HepG2 (cell line): ENCODE measurements at places on chromosomes 5 and 9.
A peak's percentile ranks its signal among the peaks of the same experiment; 100 is the strongest.

GRCh38 chr5:173689171-173689736, 72.8 kb upstream of the BOD1 start:
- peak overlapping the region; percentile 68 for H3K27ac ChIP-seq
- peak; percentile 90 for DNase-seq
- H3K36me3 ChIP-seq: no peaks in the 10 kb centered on the region
- peak overlapping the region; percentile 74 for H3K4me3 ChIP-seq

DNA sequence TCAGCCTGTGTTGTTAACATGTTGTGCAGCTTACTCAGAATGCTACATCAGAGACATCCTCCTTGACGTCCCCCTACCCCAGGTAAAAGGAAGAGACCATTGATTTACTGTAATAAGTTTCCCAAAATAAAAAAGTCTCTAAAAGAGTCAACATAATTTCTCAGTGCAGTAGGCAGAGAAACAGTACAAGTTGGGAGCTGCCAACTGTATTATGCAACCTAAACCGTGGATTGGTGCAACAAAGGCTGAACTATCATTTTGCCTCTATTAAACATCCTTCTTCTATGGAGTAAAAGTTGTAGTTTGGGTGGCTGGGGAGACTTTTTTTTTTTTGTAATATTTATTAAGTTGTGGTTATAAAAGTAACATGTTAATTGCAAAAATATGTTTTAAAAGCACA, 208.0 kb downstream of the NR3C1 start:
- DNase-seq: no peak
- H3K27me3 ChIP-seq: no peaks in the 10 kb centered on the region
- no peak overlapping the region for H3K4me3 ChIP-seq
- H3K27ac ChIP-seq: no peak overlapping the region
- peaks cover 41% of the 10 kb centered on the region for H3K4me1 ChIP-seq
- no peaks in the 10 kb centered on the region for H3K36me3 ChIP-seq

DNA sequence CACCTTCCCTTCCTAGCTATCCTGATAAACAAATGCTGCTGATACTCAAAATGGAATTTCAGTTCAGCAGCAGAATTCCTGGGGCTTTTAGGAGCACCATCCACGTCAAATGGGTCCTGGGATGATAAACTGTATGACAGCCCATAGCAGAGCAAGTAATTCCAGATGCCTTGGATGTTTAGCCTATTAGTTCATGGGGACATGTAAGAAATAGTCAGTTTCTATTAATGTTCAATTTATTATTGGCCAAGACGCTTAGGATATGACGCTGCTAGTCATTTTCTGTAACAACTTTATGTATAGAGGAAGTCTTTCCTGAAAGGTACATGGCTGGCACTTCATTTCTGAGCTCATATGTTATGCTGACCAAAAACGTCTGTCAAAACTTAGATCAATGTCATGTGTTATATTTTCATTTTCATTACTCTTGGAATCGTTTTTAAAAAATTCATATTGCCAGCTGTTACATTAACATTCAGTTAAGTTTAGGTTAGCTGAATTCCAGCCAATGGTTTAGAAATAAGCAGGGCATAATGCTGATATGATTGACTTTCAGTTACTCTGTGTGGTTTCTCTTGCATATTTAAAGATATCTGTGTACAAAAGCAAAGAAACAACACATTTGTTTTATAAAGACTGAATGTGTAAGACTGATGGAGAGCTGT, 243.8 kb downstream of the CSNK1G3 start:
- no peaks in the 10 kb centered on the region for H3K36me3 ChIP-seq
- no peak overlapping the region for H3K4me3 ChIP-seq
- H3K4me1 ChIP-seq: no peaks in the 10 kb centered on the region
- DNase-seq: no peak
- no peaks in the 10 kb centered on the region for H3K27me3 ChIP-seq

DNA sequence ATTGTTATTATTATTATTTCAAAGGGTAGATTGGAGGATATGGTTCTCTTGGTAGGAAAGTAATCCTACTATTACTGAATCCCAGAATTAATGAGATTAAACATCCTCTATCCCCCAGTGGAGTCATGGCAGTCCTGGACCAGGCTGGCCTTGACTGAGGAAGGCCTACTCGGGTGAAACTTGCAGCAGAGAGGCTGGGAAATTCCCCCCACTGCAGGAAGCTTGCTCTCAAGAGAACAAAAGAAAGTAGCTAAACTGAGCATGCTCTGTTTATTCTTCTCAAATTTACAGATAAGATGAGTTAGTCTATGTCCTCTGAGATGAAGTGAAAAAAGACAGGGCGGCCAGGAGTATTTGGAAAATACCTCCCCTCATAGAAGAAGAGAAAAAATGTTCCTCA, 233.9 kb upstream of the RPS23 start:
- no peak for DNase-seq
- no peaks in the 10 kb centered on the region for H3K4me1 ChIP-seq
- H3K27ac ChIP-seq: no peak overlapping the region
- no peaks in the 10 kb centered on the region for H3K36me3 ChIP-seq
- no peak overlapping the region for H3K4me3 ChIP-seq

DNA sequence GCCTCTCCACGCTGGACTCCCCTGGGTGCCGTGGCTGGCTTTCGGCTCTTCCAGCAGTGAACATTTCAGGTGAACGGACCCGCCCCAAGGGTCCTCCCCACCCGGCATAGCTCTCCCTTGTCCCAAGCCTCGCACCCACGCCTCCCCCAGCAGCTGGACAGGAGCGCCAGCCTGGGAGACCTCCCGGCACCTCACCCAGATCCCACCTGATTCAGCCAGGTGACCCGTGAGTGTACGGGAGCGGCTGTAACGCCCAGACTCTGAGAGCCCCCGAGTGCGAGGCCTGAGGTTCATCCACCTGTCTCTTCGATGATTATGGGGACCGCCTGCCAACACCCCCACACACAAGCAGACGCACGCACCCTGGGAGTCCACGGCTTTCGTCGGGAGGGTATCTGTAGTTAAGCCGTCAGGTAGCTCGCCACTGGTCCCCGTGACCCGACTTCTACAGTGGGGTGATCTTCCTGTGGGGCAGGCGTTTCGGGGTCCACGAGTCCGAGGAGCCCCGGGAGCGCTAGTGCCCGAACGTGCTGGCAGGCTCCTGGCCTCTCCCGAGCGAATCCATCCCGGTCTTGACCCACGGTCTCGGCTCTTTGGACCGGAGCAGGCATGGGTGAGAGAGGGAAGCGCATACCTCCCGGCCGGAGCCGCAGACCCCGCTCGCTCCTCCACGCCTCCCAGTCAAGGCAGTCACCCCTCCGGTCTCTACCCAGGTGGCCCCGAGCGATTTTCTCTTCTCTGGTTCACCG, 14.9 kb downstream of the TRIM7 start:
- H3K27me3 ChIP-seq: no peaks in the 10 kb centered on the region; the same call in 2 of the 3 replicates
- H3K27ac ChIP-seq: no peak overlapping the region
- H3K4me3 ChIP-seq: peak overlapping the region; percentile 81
- no peaks in the 10 kb centered on the region for H3K36me3 ChIP-seq
- H3K4me1 ChIP-seq: peaks cover 40% of the 10 kb centered on the region
- DNase-seq: no peak

DNA sequence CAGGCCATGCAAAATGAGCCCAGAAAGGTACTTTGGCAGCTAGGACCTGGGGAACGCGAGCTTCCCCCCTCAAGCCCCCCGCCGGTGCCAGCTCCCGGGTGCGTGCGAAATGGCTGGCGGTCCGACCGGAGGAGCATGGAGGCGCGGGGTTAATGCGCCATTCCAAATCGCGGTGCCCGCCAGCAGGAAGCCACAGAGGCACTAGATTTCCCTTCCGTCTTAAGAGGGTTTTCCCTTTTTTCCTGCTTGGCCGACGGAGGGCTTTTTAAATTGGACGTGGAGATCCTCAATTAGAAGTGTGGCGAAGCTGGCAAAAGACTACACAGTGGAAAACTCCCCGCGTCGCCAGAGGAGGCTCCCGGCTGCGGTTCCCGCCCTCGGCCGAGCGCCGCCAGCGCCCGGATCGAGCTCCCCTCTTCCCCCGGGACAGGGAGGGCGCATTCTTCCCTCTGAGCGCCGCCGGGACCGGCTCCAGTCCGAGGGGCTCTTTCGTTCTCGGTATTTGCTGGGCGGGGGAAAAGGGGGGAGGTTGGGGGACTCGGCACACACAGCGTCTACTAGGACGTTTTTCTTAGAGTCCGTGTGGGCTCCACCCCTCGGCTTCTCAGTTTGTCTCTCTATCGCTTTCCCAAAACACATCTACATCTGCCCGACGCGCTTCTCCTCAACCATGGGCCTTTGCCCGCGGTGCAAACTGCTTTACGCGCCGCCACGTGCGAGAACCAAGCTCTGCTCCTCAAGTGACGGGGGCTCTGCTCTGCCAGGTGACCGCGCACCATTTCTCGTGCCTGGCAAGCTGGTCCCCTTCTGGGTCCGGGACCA, 3.0 kb downstream of the GDNF start:
- no peak for DNase-seq
- peak overlapping the region; percentile 16; the same call in 1 of the 2 replicates for H3K4me3 ChIP-seq
- no peak overlapping the region for H3K27ac ChIP-seq
- peaks cover 53% of the 10 kb centered on the region for H3K27me3 ChIP-seq
- H3K4me1 ChIP-seq: peaks cover 32% of the 10 kb centered on the region

- H3K4me1 ChIP-seq: no peaks in the 10 kb centered on the region
- no peak overlapping the region for H3K27ac ChIP-seq
- no peaks in the 10 kb centered on the region for H3K27me3 ChIP-seq
- no peak for DNase-seq
Measured at GRCh38 chr5:128637031-128637430, 99.0 kb upstream of the FBN2 start.

- H3K4me1 ChIP-seq: no peaks in the 10 kb centered on the region
- no peaks in the 10 kb centered on the region for H3K27me3 ChIP-seq
- no peak overlapping the region for H3K27ac ChIP-seq
- no peak for DNase-seq
Measured at GRCh38 chr9:8224381-8224801, 424.8 kb upstream of the DMAC1 start.

GRCh38 chr5:372996-373709, 51.6 kb downstream of the AHRR start:
- no peaks in the 10 kb centered on the region for H3K36me3 ChIP-seq
- H3K27ac ChIP-seq: no peak overlapping the region
- no peaks in the 10 kb centered on the region for H3K4me1 ChIP-seq
- peaks cover 2% of the 10 kb centered on the region; the same call in 1 of the 2 replicates for H3K27me3 ChIP-seq

- no peaks in the 10 kb centered on the region for H3K27me3 ChIP-seq
- no peaks in the 10 kb centered on the region for H3K36me3 ChIP-seq
- DNase-seq: no peak
- H3K27ac ChIP-seq: no peak overlapping the region
- H3K4me1 ChIP-seq: peaks cover 30% of the 10 kb centered on the region
Measured at GRCh38 chr5:96144289-96144688, 182.6 kb upstream of the ELL2 start.

DNA sequence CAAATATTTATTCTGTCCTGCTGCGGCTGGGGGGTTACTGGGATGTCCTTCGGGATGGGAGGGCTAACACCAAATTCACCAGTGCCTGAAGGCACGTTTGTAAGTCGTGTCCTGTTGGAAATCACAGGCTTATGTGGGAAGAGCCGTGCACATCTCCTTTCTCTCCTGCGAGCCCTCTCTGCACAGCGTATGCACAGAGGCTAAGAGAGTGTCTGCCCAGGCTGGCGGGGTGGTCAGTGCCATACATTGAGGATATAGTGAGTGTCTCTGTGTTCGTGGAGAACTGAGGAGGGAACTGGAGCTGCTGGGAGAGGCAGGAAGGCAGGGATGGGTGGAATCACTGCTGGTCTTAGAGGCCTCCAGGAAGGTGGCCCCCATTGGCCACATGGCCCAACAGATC, 110.1 kb downstream of the WNK2 start:
- H3K4me1 ChIP-seq: peaks cover 58% of the 10 kb centered on the region
- no peak overlapping the region for H3K27ac ChIP-seq
- H3K4me3 ChIP-seq: no peak overlapping the region
- no peaks in the 10 kb centered on the region for H3K27me3 ChIP-seq

DNA sequence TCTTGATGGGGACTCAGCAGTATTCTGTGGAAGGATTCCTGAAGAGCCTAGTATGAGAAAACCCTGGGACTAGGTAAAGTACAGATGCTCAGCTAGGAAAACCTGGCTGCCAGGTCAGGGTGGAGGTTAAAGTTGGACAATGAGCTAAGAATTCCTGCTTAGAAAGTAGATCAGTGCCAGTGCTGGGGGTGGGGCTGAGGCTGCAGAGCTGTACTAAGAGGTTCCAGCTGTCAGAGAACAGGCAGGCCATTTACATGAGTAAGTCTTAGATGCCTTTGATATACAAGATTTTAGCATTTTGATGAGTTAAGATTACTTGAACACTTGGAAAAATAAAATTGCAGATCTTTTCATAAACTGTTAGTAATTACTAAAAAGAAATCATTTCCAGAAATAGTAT, 332.3 kb upstream of the NUDT12 start:
- H3K27ac ChIP-seq: no peak overlapping the region
- H3K36me3 ChIP-seq: no peaks in the 10 kb centered on the region
- H3K27me3 ChIP-seq: no peaks in the 10 kb centered on the region
- no peaks in the 10 kb centered on the region for H3K4me1 ChIP-seq
- DNase-seq: no peak

DNA sequence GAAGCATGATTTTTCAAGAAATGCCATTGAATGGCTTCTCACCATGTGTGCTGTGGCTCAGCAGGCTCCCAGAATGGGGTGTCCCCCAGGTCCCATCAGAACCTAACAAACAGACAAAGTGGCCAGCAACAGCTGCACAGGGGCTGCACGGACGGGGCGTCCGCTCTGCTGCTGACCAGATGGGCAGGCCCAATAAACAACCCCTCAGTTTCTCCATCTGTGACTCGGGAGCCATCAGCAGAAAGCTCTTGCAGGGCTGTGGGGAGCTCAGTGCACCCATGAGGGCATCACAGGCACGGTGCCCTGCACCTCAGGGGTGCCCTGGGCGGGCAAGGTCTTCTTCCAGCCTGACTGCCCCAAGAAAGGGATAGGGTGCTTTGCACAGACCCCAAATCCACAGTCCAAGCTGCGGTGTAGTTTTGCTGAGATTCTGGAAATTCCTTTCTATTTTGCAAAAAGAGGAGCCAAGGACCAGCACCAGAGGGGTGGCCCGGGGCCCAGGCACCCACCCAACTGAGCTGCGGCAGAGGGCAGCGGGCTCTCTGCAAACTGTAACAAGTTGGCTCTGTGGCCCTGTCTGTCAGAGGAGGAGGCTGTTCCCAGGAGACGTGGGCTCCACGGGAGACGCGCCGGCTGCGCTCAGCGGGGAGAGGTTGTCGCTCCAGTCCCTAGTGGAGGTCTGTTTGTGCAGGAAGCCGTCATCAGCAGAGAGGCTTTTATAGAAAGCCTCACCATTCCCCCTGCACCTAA, 138.7 kb upstream of the PPP1R26 start:
- H3K4me3 ChIP-seq: no peak overlapping the region
- H3K36me3 ChIP-seq: no peaks in the 10 kb centered on the region
- H3K4me1 ChIP-seq: no peaks in the 10 kb centered on the region
- DNase-seq: no peak
- H3K27ac ChIP-seq: no peak overlapping the region
